Sigmoid colon (tissue), 7 donors: ENCODE measurements at places on chromosomes 6 and 20. TPM values are rescaled to one million over a fixed set of nuclear protein-coding genes. Genes with fewer than 3 reads are reported as not detected.

RAB22A gene
- polyA plus RNA-seq: 12.6 TPM

TRIM26 gene
- polyA plus RNA-seq: 60.4 TPM

PCSK2 gene
- polyA plus RNA-seq: 0.54 TPM

RNF182 gene
- polyA plus RNA-seq: 0.06 TPM

PRPH2 gene
- under 0.01 TPM for polyA plus RNA-seq

SIRPB2 gene
- 2.5 TPM for polyA plus RNA-seq

PRDM13 gene
- polyA plus RNA-seq: not detected
